Immature natural killer cell (primary cell): ENCODE measurements at places on chromosomes 6 and 20. TPM values are rescaled to one million over a fixed set of nuclear protein-coding genes. Genes with fewer than 3 reads are reported as not detected.

GRCh38 chr20:48878534-48879248, 42.8 kb upstream of the ARFGEF2 start:
- H3K36me3 ChIP-seq, result no peaks in the 10 kb centered on the region
- no peak overlapping the region for H3K4me3 ChIP-seq
- no peak overlapping the region for H3K27ac ChIP-seq
- no peak for DNase-seq
- H3K27me3 ChIP-seq, result no peaks in the 10 kb centered on the region
- peaks cover 29% of the 10 kb centered on the region for H3K4me1 ChIP-seq

DNA sequence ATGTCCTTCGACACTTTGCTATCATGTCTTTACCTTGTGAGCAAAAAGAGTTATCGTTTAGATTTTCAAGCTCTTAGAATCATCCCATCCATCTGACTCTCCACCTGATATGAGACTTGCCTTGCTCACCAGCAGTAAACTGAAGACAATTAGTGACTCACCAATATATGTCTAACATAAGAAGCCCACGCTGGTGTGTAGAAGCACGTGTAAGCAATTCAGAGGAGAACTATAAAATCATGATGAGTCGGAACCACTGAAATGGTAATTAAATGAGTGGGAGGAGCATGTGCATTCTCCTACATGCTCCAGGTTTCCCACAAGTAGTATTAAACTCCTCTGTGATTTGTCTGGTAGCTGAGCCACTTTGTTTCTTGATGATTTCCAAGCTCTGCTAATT, 181.6 kb upstream of the RNF217 start:
- H3K4me1 ChIP-seq, result no peaks in the 10 kb centered on the region
- peaks cover 3% of the 10 kb centered on the region for H3K27me3 ChIP-seq
- no peak for DNase-seq
- H3K4me3 ChIP-seq, result no peak overlapping the region
- no peak overlapping the region for H3K27ac ChIP-seq

The ME1 gene
- not detected for polyA plus RNA-seq

The CHRNA4 gene
- polyA plus RNA-seq, result not detected

DNA sequence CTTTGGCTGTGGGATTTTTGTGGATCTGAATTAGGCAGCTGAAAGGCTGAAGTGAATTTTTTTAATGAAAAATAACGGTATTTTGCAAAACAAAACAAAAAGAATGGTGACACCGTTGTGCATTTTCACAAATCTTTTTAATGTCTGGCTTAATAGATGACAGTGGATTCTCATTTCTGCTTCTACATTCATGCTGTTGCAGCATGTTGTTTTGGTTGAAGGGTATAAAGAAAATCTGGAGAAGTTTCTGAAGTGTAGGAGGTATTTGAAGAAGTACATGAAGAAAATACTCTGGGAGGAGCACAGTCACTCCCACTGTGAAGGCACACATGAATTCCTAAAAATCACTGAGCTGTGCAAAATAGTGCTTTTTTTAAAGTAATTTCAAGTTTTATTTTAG, 3.1 kb upstream of the MAP3K5 start:
- no peaks in the 10 kb centered on the region for H3K36me3 ChIP-seq
- H3K4me1 ChIP-seq, result peaks cover 19% of the 10 kb centered on the region
- no peak overlapping the region for H3K27ac ChIP-seq
- no peak overlapping the region for H3K4me3 ChIP-seq
- peaks cover 2% of the 10 kb centered on the region for H3K27me3 ChIP-seq
- no peak for DNase-seq

DNA sequence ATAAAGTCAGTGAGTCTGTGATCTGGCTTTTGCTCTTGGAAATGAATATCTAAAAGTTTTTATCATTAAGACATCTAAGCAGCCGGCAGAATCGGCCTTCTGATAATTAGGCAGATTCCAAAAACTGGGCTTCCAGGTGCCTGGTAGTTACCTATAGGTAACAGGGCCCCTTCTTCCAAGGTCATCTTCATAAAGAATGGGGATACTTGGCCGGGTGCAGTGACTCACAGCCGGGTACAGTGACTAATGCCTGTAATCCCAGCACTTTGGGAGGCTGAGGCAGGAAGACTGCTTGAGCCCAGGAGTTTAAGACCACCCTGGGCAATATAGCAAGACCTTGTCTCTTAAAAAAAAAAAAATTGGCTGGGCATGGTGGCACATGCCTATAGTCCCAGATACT, 12.9 kb upstream of the RBL1 start:
- H3K4me3 ChIP-seq, result no peak overlapping the region
- no peak overlapping the region for H3K27ac ChIP-seq

DNA sequence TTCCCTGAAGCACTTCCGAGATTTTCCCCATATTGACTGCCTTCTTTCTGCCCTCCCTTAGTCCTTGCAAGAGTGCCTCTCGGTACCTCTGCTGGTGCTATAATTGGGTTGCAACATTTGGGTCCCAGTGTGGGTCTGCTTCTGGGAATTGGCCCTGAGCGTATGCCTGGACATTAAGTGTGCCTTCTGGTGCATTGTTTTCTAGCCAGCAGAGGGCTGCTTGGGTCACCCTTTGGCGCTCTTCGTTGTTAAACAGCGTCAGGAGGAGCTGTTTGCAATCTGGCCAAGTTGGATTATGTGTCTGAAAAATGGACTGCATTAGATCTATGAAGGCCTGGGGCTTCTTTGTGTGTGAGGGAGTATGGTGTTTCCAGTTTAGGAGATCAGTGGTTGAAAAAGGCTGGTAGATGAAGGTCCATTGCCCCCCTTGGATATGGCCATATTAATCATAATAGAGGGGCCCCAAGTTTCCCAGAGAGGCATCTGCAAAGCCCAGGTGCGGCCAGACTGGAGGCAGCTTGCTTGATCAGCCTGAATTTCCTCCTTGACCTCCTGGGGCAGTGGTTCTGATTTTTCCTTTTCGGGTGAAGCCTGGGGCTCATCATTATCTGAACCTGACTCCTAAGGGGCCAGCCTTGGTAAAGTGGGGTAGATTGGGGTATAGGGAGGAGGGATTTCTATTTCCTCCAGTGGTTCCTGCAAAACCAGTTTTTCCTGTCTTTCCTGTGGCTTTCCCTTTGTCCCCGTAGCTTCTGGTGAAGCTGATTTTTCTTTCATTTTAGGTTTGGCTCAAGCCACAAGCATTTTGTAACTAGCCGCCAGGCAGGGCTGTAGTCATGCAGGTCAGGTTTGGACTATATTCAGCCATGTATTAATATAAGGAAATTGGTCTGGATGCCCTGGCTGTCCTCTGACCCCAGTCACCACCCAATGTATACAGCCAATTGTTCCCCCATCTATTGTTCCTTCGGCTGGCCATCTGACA, 85.4 kb upstream of the GPR6 start:
- no peak overlapping the region for H3K27ac ChIP-seq
- no peak for DNase-seq
- no peak overlapping the region for H3K4me3 ChIP-seq
- no peaks in the 10 kb centered on the region for H3K36me3 ChIP-seq
- H3K27me3 ChIP-seq, result peaks cover 12% of the 10 kb centered on the region

The SLCO4A1 gene
- polyA plus RNA-seq, result 0.34 TPM

- H3K27ac ChIP-seq, result peak overlapping the region; percentile 80
- peak overlapping the region; percentile 12 for H3K4me3 ChIP-seq
- H3K27me3 ChIP-seq, result peaks cover 15% of the 10 kb centered on the region
These were observed 3.4 kb upstream of the MICAL1 start for GRCh38 chr6:109458774-109459531.

DNA sequence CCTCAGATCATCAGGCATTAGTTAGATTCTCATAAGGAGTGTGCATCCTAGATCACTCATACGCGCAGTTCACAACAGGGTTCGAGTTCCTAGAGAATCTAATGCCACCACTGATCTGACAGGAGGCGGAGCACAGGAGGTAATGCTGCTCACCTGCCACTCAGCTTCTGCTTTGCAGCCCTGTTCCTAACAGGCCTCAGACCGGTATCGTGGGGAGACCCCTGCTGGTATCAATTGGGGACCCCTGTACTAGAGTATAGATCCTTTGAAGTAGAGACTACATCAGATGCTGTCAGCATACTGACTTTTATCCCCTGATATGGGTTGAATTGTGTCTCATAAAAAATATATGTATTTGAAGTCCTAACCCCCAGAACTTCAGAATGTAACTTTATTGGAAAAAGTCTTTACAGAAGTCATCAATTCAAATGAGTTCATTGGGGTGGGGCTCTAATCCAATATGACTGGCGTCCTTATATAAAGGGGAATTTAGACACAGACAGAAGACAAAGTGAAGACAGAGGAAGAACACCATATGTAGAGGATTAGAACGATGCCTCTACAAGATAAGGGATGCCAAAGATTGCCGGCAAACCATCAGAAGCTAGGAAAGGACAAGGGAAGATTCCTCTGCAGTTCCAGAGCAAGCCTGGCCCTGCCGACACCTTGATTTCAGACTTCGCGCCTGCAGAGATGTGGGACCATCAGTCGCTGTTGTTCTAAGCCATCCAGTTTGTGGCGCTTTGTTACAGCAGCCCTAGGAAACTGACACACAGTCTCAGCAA, 104.4 kb upstream of the BTBD3 start:
- DNase-seq, result no peak
- no peak overlapping the region for H3K27ac ChIP-seq
- no peaks in the 10 kb centered on the region for H3K4me1 ChIP-seq
- no peaks in the 10 kb centered on the region for H3K27me3 ChIP-seq
- H3K36me3 ChIP-seq, result no peaks in the 10 kb centered on the region

GRCh38 chr6:118535176-118535844, 12.8 kb upstream of the PLN start:
- no peaks in the 10 kb centered on the region for H3K27me3 ChIP-seq
- H3K4me3 ChIP-seq, result no peak overlapping the region
- no peaks in the 10 kb centered on the region for H3K36me3 ChIP-seq
- no peak overlapping the region for H3K27ac ChIP-seq

GRCh38 chr20:9817654-9818053, 21.2 kb downstream of the PAK5 start:
- H3K27me3 ChIP-seq, result no peaks in the 10 kb centered on the region
- H3K4me3 ChIP-seq, result no peak overlapping the region
- no peaks in the 10 kb centered on the region for H3K4me1 ChIP-seq
- no peak for DNase-seq
- no peak overlapping the region for H3K27ac ChIP-seq
- H3K36me3 ChIP-seq, result no peaks in the 10 kb centered on the region

GRCh38 chr6:34143884-34144580, 1.9 kb downstream of the GRM4 start:
- peaks cover 13% of the 10 kb centered on the region for H3K27me3 ChIP-seq
- H3K4me3 ChIP-seq, result peak overlapping the region; percentile 55
- no peak for DNase-seq
- H3K4me1 ChIP-seq, result peaks cover 15% of the 10 kb centered on the region
- no peaks in the 10 kb centered on the region for H3K36me3 ChIP-seq

- peaks cover 61% of the 10 kb centered on the region for H3K4me1 ChIP-seq
- H3K36me3 ChIP-seq, result no peaks in the 10 kb centered on the region
- peak overlapping the region; percentile 34 for H3K27ac ChIP-seq
- DNase-seq, result no peak
- peaks cover 2% of the 10 kb centered on the region for H3K27me3 ChIP-seq
- H3K4me3 ChIP-seq, result no peak overlapping the region
These were observed 36.8 kb upstream of the PRND start for GRCh38 chr20:4684837-4685413.

- H3K27ac ChIP-seq, result no peak overlapping the region
- no peak overlapping the region for H3K4me3 ChIP-seq
- H3K4me1 ChIP-seq, result no peaks in the 10 kb centered on the region
- peaks cover 19% of the 10 kb centered on the region for H3K27me3 ChIP-seq
- H3K36me3 ChIP-seq, result no peaks in the 10 kb centered on the region
These were observed 66.3 kb downstream of the YTHDF1 start for GRCh38 chr20:63149531-63150192.

GRCh38 chr6:63014290-63014689, 197.0 kb upstream of the FKBP1C start:
- no peak overlapping the region for H3K27ac ChIP-seq
- no peak overlapping the region for H3K4me3 ChIP-seq
- peaks cover 1% of the 10 kb centered on the region for H3K27me3 ChIP-seq
- DNase-seq, result no peak
- H3K4me1 ChIP-seq, result no peaks in the 10 kb centered on the region
- H3K36me3 ChIP-seq, result no peaks in the 10 kb centered on the region

The BTNL2 gene
- polyA plus RNA-seq, result not detected

DNA sequence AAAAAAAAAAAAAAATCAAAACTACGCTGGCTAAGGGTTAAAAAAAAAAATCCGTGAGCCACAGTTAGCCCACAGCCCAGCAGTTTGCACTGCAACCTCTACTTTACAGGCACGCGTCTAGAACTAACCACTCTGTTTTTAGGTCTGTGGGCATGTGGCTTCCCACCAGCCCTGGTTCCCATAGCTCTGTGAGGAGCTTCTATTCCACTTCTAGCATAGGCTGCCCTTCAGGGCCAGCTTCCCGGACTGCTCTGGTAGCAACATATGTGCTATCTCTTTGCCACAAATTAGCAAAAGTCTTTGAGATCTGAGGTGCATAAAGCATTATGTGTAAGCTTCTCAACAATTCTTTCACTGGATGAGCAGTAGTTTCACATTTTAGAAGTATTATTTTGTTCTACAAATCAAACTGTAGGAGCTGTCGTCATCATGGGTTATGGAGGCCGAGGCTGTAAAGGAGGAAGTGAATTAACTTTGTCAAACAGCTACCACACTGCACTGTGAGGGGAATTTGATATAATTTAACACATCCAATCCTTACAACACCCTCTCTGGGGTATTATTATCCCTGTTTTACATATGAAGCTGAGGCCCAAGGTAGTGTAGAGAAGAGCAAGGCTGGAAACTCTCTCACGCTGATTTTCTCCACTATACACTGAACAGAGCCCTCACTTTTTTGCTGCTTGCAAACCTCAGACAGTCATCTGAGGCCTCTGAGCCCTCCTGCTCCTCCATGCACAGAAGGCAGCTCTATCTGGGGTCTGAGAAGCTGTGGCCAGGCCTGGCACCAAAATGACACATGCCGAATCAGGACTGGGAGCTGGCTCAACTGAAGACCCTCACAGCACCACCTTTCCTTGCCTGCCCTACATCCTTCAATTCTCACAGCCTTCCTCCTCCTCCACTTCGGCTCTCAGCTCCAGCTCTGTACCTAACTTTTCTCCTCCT, 35.4 kb downstream of the MAN1A1 start:
- peaks cover 80% of the 10 kb centered on the region for H3K4me1 ChIP-seq
- DNase-seq, result peak; percentile 81

The NKX2-2 gene
- polyA plus RNA-seq, result not detected

The METTL24 gene
- 2.8 TPM for polyA plus RNA-seq

- H3K36me3 ChIP-seq, result no peaks in the 10 kb centered on the region
- DNase-seq, result no peak
- H3K27ac ChIP-seq, result no peak overlapping the region
- no peaks in the 10 kb centered on the region for H3K4me1 ChIP-seq
- H3K27me3 ChIP-seq, result no peaks in the 10 kb centered on the region
- H3K4me3 ChIP-seq, result no peak overlapping the region
These were observed 758.7 kb upstream of the MAN1A1 start for GRCh38 chr6:120108061-120108795.

GRCh38 chr6:25787428-25787827, 32.9 kb downstream of the SLC17A4 start:
- H3K27me3 ChIP-seq, result peaks cover 4% of the 10 kb centered on the region
- no peaks in the 10 kb centered on the region for H3K36me3 ChIP-seq
- no peaks in the 10 kb centered on the region for H3K4me1 ChIP-seq
- H3K27ac ChIP-seq, result no peak overlapping the region
- no peak overlapping the region for H3K4me3 ChIP-seq
- no peak for DNase-seq

DNA sequence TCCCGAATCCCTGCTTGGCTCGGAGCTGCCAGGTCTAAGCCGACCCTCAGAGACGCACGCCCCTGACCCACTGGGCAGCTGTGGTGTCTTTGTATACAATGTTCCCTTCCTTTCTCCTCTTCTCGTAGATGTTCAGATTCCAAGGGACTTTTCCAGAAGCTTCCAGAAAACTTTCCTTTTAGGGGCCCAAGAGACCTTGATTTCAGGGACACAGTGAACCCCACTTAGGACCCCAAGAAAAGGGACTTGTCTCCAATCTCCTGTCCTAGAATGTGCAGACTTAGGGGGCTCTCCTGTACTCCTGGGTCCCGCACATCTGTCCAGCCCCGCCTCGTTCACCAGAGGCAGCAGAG, 103.5 kb downstream of the EDN3 start:
- no peaks in the 10 kb centered on the region for H3K4me1 ChIP-seq
- H3K27me3 ChIP-seq, result peaks cover 9% of the 10 kb centered on the region
- H3K36me3 ChIP-seq, result no peaks in the 10 kb centered on the region
